ENCODE measurements at places on chromosomes 16 and 17.

DNA sequence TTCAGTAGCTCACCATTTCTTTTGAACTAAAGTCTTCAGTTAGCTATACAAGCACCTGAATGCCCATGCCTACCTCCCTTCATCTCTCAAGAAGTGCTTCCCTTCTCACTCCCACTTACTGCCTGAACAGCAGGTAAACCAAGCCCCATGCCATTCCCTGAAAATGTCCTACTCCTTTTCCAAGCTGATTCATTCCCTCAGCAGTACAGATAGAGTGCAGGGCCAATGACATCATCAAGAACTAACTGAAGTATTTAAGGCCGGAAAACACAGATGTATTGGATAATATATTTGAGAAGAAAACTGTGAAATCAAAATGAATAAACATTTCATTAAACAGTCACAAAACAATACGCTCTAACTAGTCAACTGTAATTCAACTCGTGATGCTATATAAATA lies 478.8 kb upstream of the CDH11 start:
- no peak for DNase-seq

- no peak for DNase-seq
Measured at GRCh38 chr17:60947100-60947499, 269.4 kb downstream of the BCAS3 start.

DNA sequence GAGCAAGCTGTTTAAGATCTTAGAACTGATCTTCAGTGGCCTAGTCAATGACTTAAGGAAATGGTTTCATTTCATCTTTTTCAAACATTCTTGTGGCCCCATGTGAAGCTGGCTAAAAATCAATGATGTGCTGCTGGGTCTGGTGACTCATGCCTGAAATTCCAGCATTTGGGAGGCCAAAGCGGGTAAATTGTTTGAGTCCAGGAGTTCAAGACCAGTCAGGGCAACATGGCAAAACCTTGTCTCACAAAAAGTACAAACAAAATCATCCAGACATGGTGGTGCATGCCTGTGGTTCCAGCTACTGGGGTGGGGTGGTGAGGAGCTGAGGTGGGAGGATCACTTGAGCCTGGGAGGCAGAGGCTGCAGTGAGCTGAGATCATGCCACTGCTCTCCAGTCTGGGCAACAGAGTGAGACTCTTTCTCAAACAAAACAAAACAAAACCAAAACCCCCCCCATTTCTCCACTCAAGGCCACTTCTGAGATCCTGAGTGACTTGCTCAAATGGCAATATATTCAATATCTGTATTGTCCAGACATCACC lies 17.4 kb upstream of the COL1A1 start:
- DNase-seq, result peak; percentile 87

GRCh38 chr16:53664724-53665345 lies 38.8 kb downstream of the RPGRIP1L start:
- DNase-seq, result no peak

GRCh38 chr17:39791111-39791992 lies 53.6 kb downstream of the GRB7 start:
- no peak for DNase-seq

GRCh38 chr17:28811651-28812090 lies 30.9 kb downstream of the FAM222B start:
- DNase-seq, result peak; percentile 89

DNA sequence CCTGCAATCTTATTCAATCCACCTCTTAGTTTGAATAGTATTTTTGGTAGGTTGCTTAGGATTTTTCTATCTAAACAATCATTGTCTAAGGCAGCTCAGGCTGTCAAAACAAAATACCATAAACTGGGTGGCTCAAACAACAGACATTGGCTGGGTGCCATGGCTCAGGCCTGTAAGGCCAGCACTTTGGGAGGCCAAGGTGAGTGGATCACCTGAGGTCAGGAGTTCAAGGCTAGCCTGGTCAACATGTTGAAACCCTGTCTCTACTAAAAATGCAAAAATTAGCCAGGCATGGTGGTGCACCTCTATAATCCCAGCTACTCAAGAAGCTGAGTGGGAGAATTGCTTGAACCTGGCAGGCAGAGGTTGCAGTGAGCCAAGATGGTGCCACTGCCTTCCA lies 126.7 kb downstream of the CYLD start:
- DNase-seq, result no peak

- DNase-seq, result no peak
Measured at GRCh38 chr17:77332034-77332971, 191.5 kb downstream of the SEC14L1 start.

GRCh38 chr17:59771093-59771492 lies 63.6 kb downstream of the VMP1 start:
- no peak for DNase-seq

GRCh38 chr17:957856-958421 lies 21.6 kb downstream of the NXN start:
- no peak for DNase-seq

DNA sequence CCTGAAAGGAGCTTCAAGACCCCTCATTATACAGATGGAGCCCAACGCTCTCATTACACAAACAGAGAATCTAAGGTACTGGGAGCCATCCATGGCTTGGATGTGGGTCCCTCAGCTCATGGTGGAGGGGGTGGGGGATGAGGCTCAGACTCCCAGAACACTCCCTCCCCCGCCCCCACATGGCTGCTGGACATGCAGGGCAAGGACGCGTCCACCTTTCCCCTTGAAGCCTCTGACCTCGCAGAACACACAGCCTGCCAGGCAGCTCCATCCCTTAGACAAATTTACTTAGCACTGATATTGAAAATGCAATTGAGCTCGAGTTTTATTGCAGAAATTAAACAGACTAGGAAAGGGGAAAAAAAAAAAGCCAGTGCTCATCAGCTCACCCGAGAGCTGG lies 203.9 kb downstream of the ZNF423 start:
- DNase-seq, result no peak

- DNase-seq, result peak; percentile 28
Measured at GRCh38 chr17:20266806-20267458, 200.4 kb downstream of the LGALS9B start.

GRCh38 chr16:70381604-70382342 lies 35.1 kb downstream of the DDX19A start:
- DNase-seq, result no peak

DNA sequence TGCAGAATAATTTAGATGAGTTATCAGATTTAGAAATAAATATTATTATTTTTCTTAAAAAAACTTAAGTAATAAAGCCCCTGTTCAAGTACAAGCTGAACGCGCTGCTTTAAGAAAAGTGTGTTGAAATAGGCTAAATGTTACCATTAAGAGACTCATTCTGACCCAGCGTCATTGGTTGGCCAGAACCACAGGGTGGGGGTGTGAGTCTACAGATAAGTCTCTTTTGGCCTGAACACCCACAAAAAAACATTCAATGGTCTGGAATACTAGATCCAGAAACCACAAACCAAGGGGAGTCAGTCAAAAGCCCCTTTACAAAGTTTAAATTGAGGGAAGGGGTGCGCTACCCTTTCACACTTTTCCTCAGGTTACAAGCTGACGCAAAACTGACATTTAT lies 776.1 kb downstream of the KCNJ2 start:
- no peak for DNase-seq
